Thoracic aorta (tissue), 2 donors: ENCODE measurements at places on chromosomes 16 and 17.

GRCh38 chr16:17224879-17225281 lies 245.9 kb downstream of the XYLT1 start:
- DNase-seq: peak; percentile 9

GRCh38 chr16:81394966-81395655 lies 49.5 kb upstream of the CMIP start:
- no peak for DNase-seq

DNA sequence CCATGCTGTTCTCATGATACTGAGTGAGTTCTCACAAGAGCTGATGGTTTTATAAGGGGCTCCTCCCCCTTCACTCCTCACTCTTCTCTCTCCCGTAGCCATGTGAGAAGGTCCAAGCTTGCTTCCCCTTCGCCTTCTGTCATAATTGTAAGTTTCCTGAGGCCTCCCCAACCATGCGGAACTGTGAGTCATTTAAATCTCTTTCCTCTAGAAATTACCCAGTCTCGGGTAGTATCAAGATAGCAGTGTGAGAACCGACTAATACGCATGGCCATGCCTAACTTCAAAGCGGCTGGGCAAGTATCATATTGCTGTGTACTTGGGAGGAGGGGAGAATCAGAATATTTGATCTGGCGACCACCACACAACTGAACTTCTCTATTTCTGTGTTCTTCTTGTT lies 88.3 kb downstream of the PRKCB start:
- no peak for DNase-seq

DNA sequence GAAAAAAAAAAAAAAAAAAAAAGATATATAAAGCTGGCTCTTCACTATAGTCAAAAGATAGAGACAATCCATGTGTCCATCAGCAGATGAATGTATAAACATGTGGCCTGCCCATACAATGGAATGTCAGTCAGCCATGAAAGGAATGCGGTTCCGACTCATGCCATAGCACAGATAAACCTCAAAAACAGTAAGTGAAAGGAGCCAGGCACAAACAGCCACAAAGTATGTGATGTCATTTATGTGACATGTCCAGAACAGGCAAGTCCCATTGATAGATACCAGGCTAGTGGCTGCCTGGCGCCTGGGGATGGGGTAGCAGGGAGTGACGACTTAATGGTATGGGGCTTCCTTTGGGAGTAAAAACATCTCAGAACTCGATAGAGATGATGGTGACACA lies 155.7 kb downstream of the CMIP start:
- no peak for DNase-seq

- DNase-seq: no peak
These were observed 277.2 kb upstream of the CCL2 start for GRCh38 chr17:33977729-33978514.

GRCh38 chr16:57720142-57720575 lies 15.4 kb upstream of the KATNB1 start:
- no peak for DNase-seq

DNA sequence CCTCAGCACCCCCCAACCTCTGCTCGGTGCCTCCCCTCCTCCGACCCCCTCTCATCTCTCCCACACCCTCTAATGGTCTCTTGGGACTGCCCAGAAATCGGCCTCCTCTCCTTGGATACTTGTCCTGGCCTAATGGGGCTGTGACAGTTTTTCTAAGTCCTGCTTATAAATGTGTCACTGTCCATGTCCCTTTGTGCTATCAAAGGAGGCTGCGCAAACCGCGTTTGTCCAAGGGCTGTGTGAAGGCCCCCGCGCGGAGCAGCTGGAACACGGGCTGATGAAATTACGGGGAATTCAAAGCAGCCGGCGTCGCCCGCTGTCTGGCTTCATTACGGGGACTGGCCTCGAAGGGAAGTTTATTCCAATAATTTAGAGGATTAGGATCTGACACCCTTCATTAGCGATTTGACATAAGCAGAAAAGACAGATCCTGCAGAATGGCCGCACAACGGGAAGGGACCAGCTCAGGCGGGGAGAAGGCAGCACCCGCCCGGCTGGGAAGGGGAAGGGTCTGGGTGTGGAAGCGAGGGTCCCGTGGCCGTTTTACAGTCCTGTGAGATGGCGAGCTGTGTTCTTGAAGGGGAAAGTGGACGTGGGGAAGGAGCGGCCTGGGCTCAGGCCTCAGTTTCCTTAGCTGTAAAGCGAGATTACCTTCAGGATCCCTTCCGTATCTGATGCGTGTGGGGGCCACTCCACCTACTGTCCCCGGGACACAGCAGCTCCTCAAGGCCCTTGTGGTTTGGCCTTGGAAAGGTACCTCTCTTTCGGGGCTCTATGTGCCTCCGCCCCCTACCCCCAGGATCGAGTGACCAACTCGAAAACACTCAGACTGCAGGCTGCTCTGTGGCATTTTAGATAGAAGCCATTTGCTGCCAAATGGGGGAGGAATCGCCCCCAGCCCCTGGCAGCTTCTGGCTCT lies 1.6 kb upstream of the WFIKKN2 start:
- DNase-seq: no peak

- no peak for DNase-seq
These were observed 965 bp upstream of the TMC6 start for GRCh38 chr17:78129351-78130089.

DNA sequence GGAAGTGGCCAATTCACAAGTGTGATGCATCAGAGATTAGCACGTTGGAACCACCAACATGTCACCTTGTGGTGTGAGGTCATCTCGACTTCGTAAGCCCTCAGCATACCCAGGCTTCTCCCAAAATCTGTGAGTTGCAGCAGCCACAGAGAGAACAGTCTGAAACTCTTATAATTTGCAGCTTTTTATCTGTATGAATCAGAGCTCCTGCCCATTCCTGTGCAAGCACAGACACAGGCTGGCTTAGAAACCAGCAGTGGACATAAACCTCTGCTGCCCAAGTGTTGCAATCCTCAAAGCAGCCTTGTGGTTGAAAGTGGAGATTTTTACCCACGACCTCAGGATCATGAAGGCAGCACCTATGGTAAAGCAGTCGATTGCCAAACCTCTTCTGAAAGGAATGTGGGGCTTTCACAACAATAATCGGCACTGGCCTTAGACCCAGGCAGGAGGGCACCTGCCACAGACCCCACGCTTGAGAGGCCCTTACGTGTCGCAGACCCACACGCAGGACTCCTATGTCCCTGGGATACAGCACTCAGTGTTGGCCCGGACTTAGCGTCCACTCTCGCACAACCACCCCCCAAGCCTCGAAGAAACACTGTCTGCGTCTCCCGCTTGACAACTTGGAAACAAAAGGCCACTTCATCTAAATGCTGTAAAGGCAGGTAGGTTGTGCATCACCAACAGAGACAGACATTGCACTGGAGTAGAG lies 24.5 kb upstream of the OSGIN1 start:
- no peak for DNase-seq

- DNase-seq: no peak
These were observed 17.5 kb downstream of the ABCA9 start for GRCh38 chr17:69043098-69043734.

GRCh38 chr17:28476076-28476865 lies 2.8 kb downstream of the SLC13A2 start:
- no peak for DNase-seq

- no peak for DNase-seq
These were observed 4.8 kb upstream of the PHF12 start for GRCh38 chr17:28956112-28956511.

DNA sequence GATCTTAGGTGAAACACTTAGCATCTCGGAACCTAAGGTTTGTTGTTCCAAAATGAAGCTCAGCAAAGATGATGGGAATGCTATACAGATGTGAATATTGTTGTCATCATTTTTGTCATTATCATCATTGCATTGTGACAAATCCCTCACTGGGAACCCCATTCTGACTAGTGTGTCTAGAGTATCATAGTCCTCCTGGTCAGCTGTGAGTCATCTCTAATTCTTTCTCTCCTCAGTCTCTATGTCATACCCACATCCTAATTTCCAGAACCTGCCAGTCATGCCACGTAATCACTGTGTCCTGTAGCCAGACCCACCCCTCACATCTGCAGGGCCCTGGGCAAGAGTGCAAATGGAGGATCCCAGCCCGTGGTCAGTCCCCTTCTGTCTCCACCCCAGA lies 60.5 kb upstream of the CLEC3A start:
- no peak for DNase-seq

- DNase-seq: no peak
These were observed 101.0 kb downstream of the ABCC6 start for GRCh38 chr16:16122264-16122663.
